Caudate nucleus (tissue), 63 donors: ENCODE measurements at places on chromosomes 7 and 10.

- DNase-seq = no peak
Measured at GRCh38 chr7:13032084-13032483, 344.7 kb downstream of the ARL4A start.

DNA sequence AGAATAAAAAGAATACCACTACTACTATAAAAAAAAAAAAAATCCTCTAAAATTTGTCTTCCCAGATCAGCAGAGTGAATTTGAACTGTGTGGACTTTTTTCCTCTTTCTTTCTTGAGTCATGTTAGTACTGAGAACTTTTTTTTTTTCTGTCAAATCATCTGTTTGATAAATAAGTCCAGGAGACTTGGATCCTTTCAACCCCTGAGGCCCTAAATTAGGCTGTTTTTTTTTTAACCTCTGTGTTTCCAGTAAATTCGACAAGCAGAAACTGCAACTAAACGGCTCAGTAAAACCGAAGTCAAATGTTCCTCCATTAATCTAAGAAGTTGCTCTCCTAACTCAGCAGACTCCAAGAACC, 2.7 kb downstream of the MAP3K8 start:
- DNase-seq = no peak

- DNase-seq = no peak
Measured at GRCh38 chr10:126658928-126659327, 11.6 kb downstream of the C10orf90 start.

GRCh38 chr10:48343106-48343505, 36.6 kb downstream of the MAPK8 start:
- DNase-seq = no peak

- no peak for DNase-seq
Measured at GRCh38 chr7:138338361-138338760, 121.7 kb upstream of the TRIM24 start.

DNA sequence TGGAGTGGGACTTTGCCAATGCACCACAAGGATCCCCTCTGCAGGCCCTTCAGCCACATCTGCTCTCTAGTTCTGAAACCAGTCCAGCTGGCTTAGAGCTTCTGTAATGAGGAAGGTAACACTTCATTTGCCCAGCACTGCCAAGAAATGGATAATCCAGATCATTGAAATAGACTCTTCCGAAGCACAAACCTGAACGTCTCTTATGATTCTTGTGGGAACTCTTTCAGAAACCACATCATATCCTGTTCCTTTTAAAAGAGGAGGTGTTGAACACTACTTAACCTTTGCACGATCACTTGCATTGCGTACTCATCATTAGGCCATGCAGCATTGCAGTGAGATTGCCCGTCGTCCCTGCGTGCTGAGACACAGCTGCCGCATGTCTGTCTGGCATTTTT, 25.8 kb upstream of the PLPP4 start:
- no peak for DNase-seq

DNA sequence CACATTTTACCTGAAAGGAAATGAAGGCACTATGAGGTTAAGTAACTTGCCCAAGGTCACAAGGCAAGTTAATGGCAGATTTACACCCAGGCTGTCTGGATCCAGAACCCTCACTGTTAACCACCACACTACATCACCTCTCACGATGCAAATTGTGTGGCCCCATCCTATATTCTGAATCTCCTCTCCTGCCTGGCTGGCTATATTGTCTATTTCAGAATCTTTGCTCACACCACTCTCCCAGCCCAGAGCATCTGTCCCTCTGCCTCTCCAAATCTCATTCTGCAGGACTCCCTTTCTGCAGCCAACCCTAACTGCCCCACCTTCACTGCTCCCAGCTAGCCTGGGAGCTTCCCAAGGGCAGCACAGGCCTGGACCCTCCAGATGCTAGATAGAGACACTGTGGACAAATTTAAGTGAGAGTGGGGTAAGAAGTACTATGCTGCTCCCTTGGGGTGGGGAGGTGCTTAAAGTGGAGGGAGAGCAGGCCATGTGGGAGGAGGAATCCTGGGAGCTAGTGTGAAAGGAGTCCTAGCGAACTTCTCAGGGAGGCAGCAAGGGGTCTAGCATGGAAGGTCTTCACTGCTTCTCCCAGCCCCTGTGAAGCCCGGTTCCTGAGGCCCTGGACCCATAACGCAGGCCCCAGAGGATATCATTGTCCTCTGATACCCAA, 786 bp downstream of the CUEDC2 start:
- DNase-seq = no peak

DNA sequence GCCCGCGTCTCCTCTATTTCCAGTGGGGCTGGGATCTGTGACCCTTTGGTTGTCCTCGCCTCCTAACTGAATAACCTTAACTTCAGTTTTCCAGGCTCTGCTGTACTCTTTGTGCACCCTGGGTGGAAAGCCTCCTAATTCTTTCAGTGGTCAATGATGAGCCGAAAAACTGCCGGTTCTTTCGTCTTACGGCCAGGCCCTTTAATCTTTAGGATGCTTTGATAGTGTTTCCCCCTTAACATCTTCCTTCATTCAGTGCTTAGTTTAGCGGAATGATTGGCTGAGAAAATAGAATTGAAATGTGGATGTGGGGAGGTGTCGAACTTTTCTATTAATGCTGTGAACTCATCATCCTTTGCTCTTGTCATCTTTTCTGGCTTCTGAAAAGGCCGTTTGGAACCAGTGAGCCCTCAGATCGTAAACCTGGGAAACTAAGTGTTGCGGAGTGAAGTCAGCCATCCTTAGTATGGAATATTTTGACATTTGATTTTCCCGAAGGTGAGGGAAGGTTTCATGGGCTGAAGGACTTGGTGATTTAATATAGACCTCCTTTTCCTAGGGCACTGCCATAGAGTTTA, 847 bp downstream of the GARS1 start:
- DNase-seq = no peak
